ENCODE measurements at places on chromosomes 7 and 10.

DNA sequence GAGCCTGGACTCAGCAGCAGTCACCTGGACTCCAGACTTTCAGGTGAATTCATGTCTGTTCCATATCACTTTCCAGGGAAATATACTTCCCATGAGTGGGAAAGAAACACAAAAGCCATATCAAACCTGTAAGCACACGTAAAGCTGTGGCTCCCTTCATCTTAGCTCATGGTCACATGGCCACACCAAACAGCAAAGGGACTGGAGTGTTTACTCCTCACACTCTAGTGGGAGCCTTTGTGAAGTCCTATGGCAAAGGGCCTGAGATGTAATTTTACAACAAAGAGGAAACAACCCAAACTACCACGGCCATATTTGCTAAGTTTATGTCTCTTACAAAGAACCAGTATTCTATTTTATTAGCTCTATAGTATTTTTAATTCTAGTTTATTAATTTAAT is 16.3 kb downstream of the SFTPA1 start:
- DNase-seq, result no peak

DNA sequence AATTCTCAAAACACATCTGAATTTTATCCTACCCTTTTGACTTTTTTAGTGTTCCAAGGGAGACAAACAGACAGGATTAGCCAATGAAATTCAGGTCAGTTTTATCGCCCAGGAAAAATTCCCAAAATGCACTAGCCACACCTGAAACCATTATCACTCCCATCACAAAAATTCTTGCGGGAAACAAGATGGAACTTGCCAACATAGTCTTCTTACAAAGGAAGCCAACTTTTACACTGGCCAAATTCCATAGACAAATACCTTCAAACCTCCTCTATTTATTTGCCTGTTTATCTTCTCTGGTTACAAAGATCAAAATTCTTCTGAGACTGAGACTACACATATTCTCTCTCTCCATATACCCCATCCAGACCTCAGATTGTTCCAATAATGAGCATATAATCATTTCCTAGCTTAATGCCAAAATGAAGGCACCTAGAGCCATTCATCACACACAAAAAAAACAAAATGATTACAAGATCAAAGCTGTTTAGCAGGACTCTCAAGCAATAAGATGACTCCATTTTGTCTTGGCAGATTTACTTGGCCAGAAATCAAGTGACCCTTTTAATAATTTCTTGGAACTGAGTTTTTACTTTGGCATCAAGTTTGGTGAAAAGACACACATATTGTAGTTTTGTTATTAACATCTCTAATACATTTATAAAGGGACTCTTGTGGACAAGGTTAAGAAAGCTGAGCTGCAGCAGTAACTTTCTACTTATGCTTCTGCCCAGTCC is 30.2 kb downstream of the MET start:
- no peak for DNase-seq

DNA sequence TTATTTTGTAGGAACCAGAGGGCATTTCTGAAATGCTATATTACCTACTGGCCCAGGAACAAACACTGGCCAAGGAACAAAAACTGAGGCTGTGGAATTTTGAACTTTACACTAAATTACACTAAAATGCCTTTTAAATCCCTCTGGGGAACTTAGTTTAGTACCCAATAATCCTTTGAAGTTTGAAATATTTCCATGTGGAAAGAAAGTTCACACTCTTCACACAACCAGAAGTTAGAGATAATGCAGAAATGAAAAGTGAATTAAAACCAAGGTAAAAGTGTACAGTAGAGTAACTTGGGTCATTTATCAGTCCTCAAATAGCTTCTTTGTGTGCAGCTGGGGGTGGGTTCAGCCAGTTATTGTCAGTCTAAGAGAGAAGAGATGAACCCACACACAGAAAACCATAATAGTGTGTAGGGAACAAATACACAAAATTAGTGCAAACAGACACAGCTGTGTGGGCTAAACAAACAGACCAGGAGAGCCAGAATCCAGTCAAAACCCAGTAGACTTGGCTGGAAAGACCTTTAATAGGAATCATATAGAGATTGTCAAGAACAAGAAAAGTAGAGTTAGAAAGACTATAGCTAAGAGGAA is 46.5 kb upstream of the DGKI start:
- DNase-seq, result no peak

DNA sequence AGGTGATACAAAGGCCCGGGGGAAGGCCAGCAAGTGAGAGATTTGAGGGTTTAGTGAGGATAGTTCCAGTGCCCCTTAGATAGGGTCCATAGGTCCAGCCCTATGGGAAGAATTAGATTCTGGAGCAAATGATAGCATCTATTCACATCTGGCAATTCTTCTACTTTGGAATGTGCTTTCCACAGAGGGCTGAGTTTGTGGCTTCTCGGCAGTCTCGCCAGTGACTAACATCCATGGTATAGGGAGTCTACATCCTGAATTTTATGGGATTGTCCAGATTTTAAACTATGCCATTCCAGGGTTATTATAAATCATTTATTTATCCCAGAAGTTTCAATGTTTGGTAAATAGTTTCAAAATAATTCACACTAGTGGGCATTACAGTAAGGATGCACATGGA is 207.3 kb upstream of the ADO start:
- no peak for DNase-seq

- DNase-seq, result no peak
These were observed 7.5 kb upstream of the OR2F1 start for GRCh38 chr7:143947111-143947510.

GRCh38 chr7:47074702-47075153 is 507.2 kb downstream of the TNS3 start:
- DNase-seq, result no peak

- no peak for DNase-seq
These were observed 35.6 kb upstream of the C10orf90 start for GRCh38 chr10:126705951-126706565.

- DNase-seq, result no peak
These were observed 227.7 kb downstream of the MAD1L1 start for GRCh38 chr7:2004841-2005725.

DNA sequence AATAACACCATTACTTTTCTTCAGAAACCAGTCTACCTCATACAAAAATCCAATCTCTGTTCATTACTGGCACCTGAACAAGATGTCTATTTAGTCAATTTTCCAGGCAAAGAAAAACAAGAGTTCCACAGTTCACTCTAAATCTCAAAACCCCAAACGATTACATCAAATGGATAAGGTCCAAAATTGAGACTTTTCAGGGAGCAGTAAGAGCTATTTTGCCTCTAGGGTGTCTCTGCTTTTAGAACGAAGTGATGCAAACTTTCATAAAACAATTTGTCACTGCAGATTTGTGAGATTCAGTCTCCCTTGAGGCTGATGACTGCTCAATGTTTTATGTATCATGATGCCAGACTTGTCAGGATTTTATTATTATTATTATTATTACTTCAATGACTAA is 937.0 kb upstream of the PHF14 start:
- no peak for DNase-seq

DNA sequence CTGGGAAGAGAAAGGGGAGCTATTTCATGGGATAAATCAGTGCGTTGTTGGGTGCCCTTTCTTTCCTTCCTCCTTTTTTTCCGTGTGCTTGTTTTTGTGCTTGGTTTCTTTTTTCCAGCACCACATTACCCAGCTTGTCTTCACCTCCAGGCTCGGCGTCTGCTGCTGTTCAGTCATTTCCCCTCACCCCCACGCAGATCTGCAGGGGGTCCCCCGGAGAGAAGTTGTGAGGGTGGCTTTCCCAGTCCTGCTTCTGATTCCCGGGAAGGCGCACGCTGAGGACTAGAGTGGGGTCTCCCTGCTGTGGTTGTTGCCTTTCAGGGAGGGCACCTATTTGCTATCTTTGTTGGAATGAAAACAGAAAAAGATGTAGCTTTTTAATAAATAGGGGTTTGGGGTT is 1.6 kb downstream of the CAMK1D start:
- no peak for DNase-seq

DNA sequence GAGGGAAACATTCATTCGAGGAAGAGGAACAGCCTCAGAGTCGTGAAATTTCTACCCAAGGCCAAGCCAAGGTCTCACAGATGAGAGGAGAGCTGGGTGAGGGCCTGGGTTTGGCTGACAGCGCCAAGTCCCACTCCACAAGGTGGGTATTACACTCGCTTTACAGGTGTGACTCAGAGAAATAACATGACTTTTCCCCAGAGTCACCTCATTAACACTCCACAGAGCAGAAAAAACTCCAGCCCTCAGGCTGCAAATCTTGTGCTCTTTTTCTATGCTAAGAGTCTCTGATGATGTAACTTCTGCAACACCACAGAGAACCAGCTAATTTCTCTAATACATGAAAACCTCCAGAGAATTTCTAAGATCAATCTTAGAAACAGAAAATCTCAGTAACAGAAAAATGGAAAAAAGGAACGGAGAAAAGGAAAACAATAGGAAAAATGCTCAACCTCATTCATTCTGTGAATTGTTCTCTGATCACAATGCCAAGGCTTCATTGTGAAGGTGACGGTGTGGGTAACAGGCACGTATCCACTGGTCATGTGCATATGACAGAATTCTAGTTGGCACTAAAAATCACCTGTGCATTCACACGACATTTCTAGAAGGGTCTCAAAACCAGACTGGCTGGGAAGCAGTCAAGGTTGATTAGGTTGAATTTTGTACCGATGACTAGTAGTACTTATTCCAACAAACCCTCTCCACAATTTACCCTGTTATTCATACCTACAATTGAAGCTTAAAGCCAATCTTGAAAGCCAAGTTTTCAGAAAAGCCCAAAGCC is 20.3 kb downstream of the YWHAG start:
- no peak for DNase-seq

GRCh38 chr7:31336202-31337001 is 4.1 kb downstream of the NEUROD6 start:
- DNase-seq, result no peak

DNA sequence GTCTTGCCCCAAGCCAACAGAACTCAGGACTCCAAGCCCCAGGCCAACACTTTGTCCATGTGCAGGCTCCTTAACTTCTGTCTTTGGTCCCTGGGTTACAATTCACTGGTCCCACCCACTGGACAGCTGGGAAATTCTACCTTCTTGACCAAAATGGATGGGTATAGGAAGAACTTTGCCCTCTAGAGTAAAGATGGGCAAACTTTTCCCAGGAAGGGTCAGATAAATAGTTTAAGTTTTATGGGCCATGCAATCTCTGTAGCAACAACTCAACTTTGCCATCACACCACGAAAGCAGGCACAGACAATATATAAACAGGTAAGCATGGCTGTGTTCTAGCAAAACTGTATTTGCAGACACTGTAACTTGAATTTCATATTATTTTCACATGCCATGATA is 147.1 kb downstream of the PLXNA4 start:
- no peak for DNase-seq

DNA sequence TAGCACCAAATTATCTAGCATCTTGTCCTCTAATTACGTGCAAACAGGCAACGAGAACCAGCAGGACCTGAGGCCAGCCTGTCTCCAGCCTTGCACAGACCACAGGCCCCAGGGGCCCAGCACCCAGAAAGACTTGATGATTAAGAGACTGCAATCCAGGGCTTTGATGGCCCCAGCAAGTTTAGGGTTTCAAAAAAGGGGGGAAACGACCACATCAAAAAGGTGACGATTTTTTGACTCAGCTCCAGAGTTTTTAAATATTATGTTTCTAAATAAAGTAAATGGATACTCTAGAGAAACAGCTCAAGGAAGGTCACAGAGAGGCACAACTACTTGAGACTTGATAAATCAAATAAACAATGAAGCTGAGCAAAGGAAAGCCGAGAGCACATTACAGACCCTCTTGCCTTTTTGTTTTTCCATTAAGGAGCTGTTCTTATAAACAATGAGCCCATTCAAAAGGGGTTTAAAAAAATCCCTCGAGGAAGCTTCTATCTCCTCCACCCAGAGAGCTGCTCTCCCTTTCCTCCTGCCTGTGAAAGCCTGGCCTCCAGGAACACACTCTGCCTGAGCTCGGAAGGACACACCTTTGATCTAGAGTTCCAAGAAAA is 44.1 kb downstream of the GLI3 start:
- no peak for DNase-seq

- no peak for DNase-seq
These were observed 585.8 kb downstream of the GLRX3 start for GRCh38 chr10:130721971-130722370.

DNA sequence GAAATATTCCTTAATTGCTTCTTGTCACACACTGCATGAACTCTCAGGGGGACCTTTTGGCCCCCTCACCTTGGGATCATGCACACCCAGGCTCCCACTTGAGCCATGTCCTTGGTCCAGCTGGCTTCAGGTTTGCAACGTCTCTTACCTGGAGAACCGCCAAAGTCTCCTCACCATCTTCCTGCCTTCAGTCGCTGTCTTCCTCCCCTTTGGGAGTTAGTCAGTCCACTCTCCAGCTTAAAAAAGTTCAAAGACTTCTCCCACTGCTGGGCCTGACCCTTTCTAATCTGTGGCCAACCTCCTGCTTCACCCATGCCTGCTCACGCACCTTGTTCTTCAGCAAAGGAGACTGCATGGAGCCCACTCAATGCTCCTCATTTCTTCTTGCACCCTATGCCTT is 82.6 kb upstream of the LRRC4 start:
- no peak for DNase-seq

DNA sequence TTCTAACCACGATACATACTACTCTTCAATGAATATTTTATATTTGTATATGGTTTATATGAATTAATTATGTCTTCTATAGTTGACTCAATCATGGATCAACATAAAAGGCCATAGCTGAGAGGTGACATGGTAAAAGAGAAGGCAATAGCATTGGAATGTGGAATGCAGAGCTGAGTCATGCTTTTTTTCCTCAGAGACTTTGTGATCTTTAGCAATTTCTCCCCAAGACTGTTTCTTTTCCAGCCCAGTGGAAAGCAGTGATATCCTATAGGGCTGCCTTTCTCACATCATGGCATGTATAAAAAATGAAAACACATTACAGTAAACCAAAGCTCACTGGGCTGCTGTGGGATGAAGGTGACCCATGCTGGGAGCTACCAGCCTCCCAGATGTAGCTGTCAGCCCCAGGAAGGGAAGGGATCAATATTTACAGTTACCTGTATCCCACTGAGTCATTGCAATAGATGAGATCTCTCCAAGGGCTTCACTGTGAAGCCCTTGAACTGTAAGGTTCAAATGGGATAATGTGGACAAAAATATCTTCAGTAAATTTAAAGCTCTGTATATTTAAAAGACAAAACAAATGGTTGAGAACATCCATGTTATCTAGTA is 30.2 kb downstream of the SLC39A12 start:
- DNase-seq, result no peak

DNA sequence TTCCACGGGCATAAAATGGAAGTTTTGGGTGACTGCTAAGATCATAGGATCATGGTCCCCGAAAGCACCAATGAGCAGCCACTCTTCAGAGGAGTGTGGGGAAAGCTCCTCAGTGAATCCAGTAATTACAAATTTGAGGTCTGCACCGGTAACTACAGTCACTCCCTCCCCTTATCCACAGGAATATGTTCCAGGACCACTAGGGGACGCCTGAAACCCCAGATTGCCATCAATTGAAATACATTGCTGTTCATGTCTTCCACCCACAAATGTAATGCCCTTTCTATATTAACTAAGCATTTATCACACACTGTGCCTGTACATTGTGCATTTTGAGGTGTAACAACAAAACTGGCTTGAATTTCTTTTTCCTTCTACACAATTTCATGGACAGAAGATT is 447.9 kb upstream of the PFKP start:
- no peak for DNase-seq

Measured in stimulated activated CD8-positive, alpha-beta memory T cell treated with anti-CD3 and anti-CD28 coated beads, Interleukin-15, amount 100 ng/mL, for 24 hours (primary cell).